Astrocyte of the cerebellum (primary cell): ENCODE measurements at places on chromosomes 2 and 18.
A peak's percentile ranks its signal among the peaks of the same experiment; 100 is the strongest.

DNA sequence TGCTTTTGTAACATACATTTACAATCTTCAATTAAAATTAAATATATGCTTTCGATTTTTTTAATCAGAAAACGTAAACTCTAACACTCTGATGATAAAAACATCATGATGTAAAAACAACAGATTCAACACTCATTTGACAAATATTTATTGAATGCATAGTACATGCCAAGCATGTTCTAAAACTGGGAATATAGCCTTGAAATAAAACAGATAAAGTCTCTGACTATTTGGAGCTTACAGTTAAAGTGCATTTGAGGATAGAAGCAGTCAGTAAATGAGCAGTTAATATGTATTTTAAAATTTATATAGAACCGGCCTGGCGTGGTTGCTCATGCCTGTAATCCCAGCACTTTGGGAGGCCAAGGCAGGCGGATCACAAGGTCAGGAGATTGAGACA is 47.8 kb downstream of the TMX3 start:
- no peak for DNase-seq

DNA sequence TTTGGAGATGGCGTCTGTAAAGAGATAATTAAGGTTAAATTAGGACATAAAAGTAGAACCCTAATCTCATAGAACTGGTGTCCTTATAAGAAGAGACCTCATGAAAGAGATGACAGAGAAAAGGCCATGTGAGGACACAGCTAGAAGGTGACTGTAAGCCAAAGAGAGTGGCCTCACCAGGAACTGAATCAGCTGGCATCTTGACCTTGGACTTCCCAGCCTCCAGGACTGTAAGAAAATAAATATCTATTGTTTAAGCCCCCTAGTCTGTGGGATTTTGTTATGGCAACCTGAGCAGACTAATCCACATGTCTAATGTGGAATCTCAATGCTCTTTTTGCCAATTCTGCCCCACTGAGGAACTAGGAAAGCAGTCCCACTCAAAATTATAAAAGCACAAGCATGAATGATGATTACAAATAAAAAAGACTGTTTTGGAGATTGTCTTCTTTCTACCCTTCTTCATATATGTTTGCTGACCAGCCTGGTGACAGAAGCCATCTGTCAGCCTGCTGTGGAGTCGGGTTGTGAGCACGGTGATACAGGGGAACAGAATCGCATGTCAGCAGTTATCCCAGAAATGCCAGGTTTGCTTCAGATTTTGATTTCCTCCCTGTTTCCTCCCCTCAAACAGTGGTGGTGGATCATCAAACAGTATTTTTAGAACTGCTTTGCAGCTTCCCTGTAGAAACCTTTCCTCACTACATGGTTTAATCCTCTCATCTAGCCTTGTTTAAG is 54.2 kb downstream of the INPP4A start:
- DNase-seq = no peak

GRCh38 chr18:58896734-58897508 is 32.2 kb downstream of the ZNF532 start:
- no peak for DNase-seq

DNA sequence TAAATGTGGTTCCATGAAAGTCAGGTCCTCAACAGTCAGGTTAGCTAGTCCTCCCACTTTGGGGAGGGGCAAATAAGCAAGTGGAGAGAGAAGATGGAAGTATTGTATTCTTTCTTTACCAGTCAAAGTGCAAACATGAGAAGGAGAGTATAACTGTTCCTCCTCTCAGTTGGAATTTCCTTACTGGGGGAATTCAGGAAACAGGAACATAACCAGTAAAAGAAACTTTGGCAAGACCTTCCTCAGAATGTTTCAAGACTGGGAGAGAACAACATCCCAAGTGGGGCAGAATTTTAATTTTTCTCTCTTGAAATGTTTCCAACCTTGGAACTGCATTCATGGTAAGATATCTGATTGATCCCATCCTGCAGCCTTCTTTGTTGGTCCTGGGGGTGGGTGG is 552.4 kb upstream of the TNP1 start:
- DNase-seq = no peak

DNA sequence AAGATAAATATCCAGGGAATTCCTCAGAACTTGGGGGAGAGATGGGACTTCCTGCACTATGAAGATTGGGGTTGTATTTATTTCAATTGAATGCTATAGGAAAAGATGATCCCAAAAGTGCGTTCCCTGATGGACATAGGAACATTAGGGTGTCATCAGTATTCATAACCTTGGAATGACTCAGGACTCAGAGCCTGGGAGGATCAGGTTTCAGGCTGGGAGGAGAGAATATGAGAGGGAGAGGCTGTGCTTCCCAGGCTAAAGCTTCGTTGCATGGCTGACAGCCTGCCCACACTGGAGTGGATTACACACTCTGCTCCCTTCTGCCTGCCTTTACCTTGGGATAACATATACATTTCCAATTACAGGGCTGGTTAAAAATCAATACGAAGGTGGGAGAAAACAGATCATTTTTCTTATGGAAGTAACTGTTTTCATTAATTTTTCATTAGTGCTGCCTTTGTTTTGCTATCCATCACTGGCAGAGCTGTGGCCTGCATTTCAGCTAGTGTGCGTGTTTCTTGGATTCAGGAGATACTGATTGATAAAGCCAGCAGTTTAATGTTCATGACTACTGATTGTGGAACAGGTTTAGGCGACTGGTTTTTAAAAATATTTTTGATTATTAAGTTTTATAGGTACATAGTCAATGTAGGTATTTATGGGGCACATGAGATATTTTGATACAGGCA is 118.7 kb downstream of the KCTD1 start:
- DNase-seq = peak; percentile 57

- DNase-seq = no peak
Observed at GRCh38 chr2:204492417-204492816, 52.9 kb upstream of the PARD3B start.

GRCh38 chr2:44545005-44545404 is 183.3 kb downstream of the CAMKMT start:
- DNase-seq = no peak

- peak; percentile 37 for DNase-seq
Observed at GRCh38 chr18:62372156-62372555, 47.0 kb downstream of the TNFRSF11A start.

DNA sequence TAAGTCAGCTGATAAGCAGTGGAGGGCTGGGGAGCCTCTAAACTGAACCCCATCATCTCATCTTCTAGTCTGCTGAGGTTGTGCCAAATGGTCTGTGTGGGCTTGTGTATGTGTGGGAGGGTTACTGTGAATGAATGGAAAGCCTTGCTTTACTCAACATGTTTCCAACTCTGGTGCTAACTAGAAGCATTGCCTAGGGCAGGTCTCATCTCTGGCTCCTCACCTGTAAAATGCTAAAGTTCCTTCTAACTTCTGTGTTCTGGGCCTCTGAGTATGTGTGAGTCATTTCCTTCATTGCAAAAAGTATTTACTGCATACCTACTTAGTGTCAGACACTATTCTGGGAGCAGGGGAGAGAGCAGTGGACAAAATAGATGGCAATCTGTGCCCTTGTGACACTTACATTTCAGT is 1.3 kb downstream of the LIPG start:
- no peak for DNase-seq

- DNase-seq = no peak
Observed at GRCh38 chr2:56185582-56186046, 1.8 kb downstream of the CCDC85A start.

- no peak for DNase-seq
Observed at GRCh38 chr2:26080356-26080755, 46.5 kb downstream of the RAB10 start.

DNA sequence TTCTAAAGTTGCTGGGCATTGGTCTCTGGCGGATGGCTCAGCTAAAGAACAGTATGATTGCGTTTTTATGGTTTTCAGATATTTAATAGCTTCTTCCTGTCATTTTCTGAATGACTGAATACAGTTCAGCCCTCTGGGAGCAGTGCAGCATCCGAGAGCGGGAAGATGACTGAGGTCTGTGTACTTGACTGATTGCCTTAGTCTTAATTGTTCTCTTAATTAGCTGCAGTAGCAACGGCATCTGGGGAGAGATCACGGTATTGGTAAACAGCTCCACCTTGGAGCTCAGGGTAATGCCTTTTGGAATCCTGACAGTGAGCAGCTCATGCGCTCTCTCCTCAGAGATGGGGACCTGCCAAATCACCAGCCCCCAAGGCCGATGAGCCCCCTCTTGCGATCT is 481.4 kb upstream of the SPRED2 start:
- DNase-seq = no peak

- DNase-seq = no peak
Observed at GRCh38 chr2:39464864-39465263, 27.8 kb upstream of the MAP4K3 start.

- DNase-seq = no peak
Observed at GRCh38 chr2:101152272-101153076, 1.3 kb upstream of the TBC1D8 start.

GRCh38 chr2:12282780-12283695 is 433.7 kb upstream of the TRIB2 start:
- no peak for DNase-seq

DNA sequence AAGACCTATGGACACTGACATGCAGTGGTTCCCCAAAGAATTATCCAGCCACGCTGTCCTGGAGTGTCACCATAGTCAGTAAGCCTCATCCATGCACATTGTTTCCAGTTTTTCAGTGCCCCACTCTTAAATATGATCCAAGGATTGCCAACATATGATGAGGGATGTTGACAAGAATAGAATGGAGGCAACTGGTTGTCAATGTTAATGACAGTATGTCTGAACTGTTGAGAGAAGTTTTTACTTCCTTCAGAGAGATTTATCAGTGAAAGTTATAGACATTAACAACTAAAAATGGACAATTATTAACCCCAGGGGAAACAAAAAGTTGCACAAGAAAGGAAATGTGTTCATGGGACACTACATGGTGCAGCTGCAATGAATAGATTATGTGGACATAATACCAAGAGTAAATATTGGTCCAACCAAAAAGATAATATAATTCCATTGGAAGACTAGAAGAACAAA is 69.9 kb downstream of the CYP26B1 start:
- DNase-seq = no peak

- no peak for DNase-seq
Observed at GRCh38 chr2:29233428-29233827, 118.2 kb downstream of the CLIP4 start.

GRCh38 chr2:216635701-216636550 is 2.7 kb downstream of the IGFBP2 start:
- DNase-seq = no peak

DNA sequence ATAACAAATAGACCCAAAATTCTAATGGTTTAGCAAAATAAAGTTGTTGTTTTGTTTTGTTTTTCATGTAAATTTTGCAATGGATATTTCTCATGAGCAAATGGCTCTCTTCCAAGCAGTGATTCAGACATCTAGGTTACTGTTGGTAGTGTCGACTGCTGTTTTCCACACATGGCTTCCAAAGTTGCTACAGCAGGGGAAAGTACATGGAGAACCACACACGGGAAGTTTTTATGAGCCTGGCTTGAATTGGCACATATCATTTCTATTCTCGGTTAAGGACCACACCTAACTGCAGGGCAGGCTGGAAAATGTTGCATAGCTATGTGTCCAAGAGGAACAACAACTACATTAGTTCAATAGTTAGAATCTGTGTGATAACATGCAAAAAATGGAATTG is 262.1 kb downstream of the GALNT13 start:
- no peak for DNase-seq

DNA sequence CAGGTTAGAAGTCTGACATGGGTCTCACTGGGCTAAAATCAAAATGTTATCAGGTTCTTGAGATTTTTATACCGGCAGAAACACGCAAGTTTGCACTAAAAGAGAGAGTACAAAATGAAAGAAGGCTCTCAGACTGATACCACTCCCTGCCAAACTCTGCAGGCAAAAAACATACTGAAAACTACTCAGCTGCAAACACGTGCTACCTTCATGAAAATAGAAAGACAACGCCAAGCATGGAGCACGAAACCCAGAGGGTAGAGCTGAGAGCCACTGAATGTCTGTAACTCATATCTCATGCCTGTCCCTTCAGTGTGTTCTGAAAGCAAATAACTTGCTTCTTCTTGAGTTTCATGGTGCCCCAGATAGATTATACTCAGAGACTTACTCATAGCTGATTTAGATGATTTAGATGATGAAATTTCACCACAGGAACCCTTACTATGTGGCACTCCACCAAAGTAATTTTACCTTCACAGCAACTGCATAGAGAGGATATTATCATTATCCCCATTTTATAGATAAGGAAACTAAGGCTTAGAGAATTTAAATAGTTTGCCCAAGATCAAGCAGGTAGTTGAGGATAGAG is 313.0 kb upstream of the SLC39A10 start:
- no peak for DNase-seq

DNA sequence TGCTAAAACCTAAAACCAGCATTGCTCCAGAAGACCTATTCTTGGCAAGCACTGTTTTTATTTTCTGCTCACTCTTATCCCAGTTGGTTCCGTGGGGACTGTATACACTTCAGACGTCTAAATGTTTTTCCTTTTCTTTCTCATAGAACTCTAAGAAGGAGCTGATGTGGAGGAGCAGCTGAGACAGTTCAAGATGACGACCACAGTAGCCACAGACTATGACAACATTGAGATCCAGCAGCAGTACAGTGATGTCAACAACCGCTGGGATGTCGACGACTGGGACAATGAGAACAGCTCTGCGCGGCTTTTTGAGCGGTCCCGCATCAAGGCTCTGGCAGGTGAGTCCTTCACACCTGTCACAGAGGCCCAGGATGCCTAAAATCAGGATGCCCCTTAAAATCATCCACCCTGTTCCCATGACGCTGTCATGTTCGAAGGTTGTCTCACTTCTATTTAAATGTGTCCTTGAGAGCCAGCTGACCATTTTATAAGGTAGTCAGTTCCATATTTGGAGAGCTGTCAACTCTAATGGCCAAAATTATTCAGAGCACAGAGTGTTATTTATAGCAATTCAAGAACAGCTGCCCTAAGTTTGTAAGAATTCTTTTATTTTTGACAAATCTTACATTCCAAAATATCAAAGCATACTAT is 70.2 kb downstream of the SPTBN1 start:
- DNase-seq = no peak

GRCh38 chr2:144505245-144505831 is 14.6 kb downstream of the ZEB2 start:
- no peak for DNase-seq

DNA sequence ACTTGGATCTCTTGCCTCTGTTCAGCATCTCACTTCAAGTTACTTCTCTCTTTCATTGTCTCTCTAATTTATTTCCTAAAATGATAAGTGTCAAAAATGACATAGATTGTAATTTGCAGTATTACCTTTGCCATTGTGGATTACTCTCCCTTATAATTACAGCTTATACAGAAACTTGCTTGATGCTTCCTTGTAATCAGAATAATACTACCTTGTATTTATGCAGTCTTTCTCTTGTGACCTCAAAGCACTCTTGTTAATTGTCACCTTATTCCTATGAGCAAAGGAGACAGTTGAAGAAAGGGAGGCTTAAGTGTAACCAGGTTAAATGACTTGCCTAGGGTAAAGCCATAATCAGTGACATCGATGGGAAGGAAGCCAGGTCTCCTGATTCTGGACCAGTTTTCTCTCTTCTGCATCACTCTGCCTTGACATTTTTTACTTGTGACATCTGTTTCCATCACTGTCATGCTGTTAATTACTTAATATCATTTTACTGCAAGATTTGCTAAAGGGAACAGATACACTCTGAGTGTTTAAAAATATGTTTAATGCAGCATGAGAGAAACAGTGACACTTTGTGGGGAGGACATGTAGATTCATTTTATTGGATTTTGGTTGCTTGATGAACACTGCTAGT is 388.6 kb downstream of the PARD3B start:
- DNase-seq = no peak
